Activated CD4-positive, alpha-beta T cell treated with anti-CD3 and anti-CD28 coated beads, Interleukin-2, amount 50 U/mL, for 16 hours (primary cell): ENCODE measurements at places on chromosomes 13 and 19.
A peak's percentile ranks its signal among the peaks of the same experiment; 100 is the strongest.

DNA sequence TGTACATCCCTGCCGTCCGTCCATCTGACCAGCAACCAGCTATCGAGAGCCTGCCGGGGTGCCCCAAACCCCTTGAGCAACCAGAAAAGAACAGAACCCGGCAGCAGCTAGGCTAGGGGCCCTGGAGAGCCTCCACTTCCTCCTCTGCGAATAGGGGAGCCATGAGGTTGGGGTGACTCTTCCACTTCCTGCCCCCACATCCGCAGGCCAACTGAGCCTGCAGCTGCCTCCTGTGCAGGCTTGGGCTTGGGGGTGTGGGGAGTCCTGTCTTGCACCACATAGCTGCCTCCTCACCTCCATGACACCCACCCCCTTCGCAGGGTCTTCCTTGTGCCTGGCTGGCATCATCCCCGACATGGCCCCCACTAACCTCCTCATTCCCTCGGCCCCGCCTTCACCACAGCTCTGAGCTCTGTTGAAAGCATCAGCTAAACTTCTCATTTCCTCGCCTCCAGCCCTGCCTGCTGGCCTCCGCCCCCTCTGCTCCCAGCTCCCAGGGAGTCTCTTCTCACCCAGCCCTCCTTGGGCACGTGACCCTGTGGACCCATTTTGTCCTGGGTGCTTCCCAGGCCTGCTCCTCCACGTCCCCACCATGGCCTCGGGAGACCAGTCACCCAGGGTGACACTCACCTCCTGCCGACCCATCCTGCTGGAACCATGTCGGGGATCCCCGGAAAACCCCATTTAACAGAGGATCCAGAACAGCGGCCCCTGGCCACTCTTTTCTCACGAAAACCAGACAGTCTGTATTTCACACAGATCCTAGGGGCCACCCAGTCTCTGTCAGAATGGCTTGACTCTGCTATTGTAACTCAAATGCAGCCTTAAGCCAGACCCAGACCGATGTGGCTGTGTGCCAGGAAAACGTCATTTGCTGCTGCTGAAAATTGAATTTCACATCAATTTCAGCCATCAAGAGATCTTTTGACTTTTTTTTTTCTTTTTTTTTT is 50.4 kb downstream of the MYO9B start:
- DNase-seq, result peak; percentile 80

DNA sequence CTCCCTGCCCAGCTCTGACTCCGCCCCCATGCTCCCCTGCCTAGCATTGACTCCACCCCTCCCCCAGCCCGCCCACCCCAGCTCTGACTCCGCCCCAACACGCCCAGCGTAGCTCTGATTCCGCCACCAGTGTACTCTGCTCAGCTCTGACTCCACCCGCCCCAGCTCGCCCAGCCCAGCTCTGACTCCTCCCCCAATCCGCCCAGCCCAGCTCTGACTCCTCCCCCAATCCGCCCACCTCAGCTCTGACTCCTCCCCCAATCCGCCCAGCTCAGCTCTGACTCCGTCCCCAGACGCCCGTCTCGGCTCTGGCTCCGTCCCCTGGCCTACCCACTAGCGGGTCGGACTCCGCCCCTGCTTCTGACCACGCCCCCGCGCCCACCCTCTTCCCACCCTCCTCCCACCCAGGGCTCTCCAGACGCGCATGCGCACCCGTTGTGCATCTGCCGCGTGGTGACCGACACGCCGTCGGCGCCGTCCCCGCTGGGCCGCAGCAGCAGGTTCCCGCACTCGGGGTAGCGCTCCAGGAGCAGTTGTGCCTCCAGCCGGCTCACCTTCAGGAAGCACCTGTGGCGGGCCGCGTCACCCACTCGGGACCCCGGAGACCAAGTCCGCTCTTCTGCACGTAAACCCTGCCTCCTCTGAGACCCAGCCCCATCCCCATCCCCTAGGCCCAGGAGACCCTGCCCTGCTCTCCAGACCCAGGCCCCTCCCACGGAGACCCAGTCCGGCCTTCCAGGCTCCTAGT is 10.2 kb downstream of the STAP2 start:
- peak; percentile 97 for DNase-seq

- peak; percentile 79 for DNase-seq
These were observed 52.0 kb downstream of the SLC7A1 start for GRCh38 chr13:29543230-29544215.

DNA sequence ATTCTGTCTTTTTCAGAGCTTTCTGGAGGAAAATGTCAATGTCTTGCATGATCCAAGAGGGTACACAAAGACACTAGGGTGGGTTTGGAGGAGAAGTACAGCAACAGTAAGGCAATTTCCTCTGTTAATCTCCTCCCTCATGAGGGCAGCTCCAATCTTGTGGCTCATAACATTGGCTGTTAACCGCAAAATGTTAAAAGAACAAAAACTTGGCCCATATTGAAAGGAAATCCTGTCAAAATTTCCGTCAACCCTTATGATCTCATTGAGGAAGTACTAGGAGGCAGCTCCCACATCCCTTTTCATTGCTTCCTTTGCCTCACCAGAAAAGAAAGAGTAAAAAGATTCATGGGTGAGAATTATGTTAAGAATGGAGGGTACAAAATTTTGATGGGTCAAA is 11.6 kb downstream of the OXGR1 start:
- DNase-seq, result no peak

DNA sequence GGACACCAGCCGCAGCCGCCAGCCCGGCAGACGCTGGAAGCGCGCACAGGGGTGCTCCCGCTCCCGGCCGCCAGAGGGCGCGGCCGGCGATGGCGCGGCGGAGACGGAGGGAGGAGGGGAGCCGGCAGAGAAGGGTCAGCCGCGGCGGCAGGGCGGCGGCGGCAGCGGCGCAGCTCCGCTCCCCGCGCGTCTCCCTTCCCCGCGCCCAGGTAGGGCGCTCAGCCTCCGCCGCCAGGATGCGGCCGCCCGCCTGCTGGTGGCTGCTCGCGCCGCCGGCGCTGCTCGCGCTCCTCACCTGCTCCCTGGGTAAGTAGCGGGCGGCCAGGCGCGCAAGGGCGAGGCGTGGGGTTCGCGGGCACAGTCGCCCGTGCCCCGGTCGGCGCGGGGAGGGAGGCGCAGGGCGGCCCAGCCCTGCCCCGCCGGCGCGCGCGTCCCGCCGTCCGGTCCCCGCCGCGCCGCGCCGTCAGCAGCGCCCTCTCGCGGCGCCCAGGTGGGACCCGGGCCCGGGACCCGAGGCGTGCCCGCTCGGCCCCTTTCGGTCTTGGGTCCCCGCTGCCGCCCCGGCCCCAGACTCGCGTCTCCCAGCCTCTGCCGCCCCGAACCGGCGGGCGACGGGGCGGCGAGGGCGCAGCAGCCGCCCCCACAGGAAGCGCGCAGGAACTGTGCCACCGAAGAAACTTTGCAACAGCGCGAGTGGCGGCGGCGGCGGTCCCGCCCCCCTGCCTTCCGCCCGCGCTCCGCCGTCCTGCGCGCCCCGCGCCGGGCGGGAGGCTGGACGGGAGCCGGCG is at the start of gene B3GLCT:
B3GLCT (plus strand) TSS at position 127 of the 788 bp plus-strand sequence; CDS start at position 237, 110 bp downstream.
- peak; percentile 83 for DNase-seq

- DNase-seq, result no peak
These were observed 9.1 kb downstream of the COL4A2 start for GRCh38 chr13:110316196-110316595.

GRCh38 chr19:3229888-3230496 is 5.5 kb downstream of the CELF5 start:
- DNase-seq, result no peak

GRCh38 chr13:32316028-32316339 is 676 bp downstream of the BRCA2 start:
- DNase-seq, result no peak

DNA sequence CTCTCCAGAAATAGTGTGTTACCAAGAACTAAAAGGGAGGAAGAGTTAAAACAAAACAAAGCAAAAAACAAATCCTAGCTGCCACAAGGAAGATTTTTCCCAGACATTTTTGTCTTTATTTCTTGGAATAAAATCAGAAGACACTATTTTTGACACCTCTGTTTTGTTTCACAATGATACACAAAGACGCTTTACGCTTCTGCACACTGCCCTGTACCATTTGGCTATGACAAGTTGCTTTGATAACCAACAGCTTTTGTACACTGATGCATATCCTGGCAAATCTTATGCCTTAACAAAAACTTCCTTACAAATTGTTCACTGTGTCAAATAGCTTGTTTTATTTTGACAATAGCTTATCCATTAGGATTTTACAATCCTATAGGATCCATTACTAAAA is 103.5 kb upstream of the RAP2A start:
- no peak for DNase-seq

DNA sequence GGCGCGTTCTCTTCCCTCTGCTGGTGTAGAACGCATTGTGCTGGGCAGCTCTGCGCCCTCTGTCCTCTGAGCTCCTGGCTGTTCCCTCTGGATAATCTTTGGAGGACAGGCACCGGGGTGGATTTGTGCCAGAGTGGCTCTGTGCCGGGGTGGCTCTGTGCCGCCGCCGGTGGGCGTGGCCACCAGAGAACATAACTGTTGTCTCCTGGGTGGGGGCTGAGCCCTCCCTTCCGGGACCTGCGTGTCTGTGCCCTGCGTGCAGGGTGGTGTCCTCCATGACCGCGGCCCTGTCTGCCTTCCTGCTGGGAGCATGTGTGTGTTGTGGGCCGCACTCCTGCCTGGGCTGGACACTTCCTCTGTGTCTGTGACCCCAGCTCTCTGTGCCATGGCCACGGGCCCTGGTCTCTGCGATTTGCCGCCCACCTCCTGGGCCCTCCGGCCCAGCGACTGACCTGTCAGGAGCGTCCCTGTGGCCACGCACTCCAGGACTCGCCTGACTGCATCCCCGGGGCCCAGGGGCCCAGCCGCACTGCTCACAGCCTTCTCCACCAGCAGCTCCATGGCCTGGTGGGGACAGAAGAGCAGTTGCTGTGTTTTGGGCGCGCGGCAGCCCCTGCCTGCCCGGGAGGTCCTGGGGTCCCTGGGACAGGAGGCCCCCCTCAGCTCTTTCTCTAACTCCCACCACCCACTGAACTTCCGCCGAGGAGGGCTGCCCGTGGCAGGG is 22.4 kb upstream of the MATK start:
- DNase-seq, result no peak

GRCh38 chr19:7494416-7495098 is 5.7 kb upstream of the PEX11G start:
- no peak for DNase-seq
